Activated naive CD4-positive, alpha-beta T cell treated with Interleukin-2 at 50 U/mL for 16 hours (primary cell): ENCODE measurements at places on chromosomes 3 and 15.

GRCh38 chr3:8839607-8840325 lies 70.4 kb upstream of the OXTR start:
- no peak for DNase-seq

DNA sequence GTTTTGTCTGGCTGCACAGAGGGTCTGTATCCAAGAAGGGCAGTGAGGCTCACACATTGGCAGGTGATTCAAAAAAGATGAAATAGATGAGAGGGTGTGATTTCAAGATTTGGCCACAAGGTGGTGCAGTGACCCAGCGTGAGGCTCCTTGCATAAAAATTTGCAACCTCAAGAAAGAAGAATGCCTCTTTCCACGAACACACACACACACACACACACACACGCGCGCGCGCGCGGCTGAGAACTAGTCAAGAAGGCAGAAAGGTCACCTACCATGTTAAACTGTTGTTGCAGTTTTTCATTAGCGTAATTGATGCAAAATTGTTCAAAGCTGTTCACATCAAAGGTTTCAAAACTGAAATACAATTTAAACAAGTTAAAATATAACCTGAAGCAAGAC lies 39.2 kb downstream of the MYO5C start:
- peak; percentile 73 for DNase-seq

GRCh38 chr3:59128685-59129084 lies 78.9 kb upstream of the CFAP20DC start:
- DNase-seq, result no peak

- DNase-seq, result no peak
Measured at GRCh38 chr3:51338632-51339031, 46.5 kb upstream of the MANF start.

DNA sequence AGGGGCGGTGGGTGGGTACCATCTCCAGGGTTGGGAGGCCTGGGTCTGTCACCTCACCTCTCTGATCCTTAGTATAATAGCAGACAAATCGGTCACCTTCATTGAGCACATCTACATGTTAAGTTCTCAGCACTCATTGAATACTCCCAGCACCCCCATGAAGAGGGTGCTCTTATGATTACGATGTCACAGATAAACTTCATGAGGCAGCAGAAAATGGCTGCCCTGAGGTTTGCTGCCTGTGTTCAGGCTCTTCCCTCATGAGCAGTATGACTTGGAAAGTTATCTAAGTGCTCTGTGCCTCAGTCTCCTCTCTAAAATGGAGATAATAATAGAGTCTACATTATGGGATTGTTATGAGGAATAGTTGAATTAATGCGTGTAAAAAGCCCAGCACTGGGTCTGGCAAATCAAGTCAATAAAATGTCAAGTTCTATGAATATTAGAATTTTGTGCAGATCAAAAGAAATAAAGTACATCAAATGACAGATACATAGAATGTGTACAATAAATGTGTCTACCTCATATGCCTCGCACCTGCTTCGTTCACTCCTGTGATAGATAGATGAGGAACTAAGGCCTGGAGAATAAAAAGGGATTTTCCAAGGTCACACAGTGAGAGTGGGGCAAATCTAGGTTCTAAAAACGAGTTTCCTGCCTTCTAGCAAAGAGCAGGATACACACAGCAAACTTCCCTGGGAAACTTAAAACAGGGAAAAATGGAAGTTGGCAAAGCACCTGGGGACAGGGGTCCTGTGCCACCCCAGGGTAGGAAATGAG lies 142.2 kb upstream of the MRPS22 start:
- DNase-seq, result no peak

- no peak for DNase-seq
Measured at GRCh38 chr3:111087924-111088469, 16.4 kb downstream of the NECTIN3 start.

- peak; percentile 29 for DNase-seq
Measured at GRCh38 chr3:161274691-161275298, 53.7 kb downstream of the NMD3 start.

DNA sequence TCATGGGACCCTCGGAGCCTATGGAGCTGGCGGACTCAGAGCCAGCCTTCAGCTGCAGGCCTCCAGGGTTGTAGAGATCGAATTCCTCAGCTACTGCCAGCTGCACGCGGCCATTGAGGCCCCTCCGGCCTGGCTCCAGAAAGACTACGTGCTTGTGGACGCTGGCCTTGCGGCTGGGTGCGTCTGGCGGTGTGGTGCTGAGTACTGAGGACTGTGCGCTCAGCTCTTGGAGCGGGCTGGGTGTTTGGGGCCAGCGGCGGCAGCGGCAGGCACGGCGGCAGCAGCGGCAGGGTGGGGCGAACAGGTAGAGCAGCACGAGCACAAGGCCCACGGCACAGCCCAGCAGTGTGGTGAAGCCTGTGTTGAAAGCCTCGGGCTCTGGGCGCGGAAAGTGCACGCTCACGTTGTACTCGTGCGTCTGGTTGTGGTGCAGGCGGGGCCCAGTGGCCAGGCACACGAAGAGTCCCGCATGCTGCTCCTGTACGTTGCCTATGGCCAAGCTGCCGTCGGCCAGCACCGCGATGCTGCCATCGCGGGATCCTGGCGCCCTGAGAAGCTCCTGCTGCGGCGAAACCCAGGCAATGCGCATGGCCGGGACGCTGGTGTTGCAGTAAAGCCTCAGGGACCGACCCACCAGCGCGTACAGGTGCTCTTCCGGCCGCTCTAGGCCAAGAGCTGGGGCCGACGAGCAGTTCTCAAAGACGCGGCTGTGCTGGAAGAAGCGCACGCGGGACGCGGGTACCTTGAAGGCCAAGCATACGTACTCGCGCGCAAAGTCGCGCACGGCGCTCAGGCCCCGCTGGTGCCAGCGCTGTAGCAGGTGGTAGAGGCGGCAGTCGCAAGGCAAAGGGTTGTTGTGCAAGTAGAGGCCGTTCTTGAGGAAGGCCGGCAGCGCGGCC lies 1.3 kb downstream of the AMIGO3 start:
- no peak for DNase-seq

DNA sequence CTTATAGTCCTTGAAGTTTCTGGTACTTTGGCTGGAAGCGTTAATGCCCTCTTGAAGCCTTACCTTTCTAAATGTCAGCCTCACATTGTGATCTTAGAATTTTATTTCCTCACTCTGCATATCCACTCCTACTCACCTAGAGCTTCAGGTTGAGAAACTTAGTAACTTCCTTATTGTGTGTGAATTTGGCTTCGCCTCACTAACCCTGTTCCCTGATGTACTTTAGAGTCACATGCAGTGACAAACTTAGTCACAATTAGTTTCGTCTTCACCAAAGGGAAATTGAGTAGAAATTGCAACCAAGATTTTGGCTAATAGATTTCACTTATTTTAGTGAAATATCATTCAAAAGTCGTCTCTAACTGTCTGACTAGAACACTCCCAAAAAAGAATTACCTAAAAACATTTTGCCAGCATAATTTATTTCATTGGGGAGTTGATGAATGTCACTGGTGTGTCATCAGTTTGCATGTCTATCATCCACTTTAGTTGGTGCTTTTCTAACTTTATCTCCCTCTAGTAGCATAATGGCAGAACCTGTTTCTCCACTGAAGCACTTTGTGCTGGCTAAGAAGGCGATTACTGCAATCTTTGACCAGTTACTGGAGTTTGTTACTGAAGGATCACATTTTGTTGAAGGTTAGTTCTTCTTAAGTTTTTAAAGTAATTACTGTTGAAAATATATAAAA lies 960 bp downstream of the MFN1 start:
- DNase-seq, result no peak

GRCh38 chr3:133394561-133395311 lies 5.1 kb upstream of the BFSP2 start:
- DNase-seq, result no peak

GRCh38 chr3:9399746-9400145 lies 2.3 kb downstream of the SETD5 start:
- DNase-seq, result no peak

DNA sequence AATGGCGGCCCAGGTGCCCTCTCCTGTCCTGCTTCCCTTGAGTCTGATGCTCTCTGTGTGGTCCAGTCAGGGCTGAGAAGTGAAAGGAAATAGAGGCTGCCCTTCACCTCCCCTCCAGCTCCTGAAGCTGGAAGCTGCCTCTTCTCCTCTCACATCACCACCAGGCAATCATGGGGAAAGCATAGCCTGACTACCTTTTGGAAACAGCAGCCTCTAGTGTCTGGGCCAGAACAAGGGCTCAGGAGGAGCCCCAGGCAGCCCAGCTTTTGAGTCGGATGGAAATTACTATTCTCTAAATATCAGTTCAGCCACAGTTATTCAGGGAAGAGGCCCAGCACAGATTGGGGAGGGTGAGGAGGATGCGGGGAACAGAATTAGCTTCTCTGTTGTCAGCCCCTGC lies 43.3 kb upstream of the CCDC174 start:
- no peak for DNase-seq

DNA sequence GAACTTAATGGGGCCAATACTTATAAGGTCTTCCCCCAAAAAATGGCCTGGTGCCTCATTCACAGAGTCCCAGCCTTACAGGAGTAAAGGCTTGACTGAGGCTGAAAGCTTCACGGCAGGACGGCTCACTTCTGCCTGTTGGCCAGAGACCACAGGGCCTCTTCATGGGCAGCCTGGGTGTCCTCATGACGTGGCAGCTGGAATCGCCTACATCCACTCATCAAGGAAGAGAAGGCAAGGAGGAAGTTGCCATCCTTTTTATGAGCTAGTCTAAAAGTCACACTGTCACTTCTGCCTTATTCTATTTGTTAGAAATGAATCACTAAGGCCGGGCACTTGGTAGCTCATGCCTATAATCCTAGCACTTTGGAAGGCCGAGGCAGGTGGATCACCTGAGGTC lies 89.3 kb upstream of the DGKG start:
- DNase-seq, result no peak

GRCh38 chr3:15601046-15601398 lies 347 bp downstream of the HACL1 start:
- DNase-seq, result no peak

GRCh38 chr15:29784413-29784812 lies 37.9 kb downstream of the TJP1 start:
- DNase-seq, result no peak

DNA sequence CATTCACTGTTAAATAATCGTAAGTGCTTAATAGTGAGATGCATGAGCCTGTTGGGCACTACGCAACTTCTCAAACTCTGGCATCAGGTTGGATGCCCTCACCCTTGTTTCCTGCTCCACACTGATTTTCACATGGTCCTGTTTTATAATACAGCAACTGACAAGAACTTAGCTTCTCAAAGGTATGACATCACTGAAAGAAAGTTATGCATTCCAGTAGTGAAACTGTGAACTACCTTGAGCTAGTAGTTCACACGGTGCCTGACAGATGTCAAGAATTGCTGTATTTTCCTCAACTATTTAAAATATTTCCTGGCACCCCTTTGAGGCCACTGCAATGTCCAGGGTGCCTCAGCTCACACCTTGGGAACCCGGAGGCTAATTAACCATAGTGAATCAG lies 327.5 kb downstream of the RORA start:
- no peak for DNase-seq

DNA sequence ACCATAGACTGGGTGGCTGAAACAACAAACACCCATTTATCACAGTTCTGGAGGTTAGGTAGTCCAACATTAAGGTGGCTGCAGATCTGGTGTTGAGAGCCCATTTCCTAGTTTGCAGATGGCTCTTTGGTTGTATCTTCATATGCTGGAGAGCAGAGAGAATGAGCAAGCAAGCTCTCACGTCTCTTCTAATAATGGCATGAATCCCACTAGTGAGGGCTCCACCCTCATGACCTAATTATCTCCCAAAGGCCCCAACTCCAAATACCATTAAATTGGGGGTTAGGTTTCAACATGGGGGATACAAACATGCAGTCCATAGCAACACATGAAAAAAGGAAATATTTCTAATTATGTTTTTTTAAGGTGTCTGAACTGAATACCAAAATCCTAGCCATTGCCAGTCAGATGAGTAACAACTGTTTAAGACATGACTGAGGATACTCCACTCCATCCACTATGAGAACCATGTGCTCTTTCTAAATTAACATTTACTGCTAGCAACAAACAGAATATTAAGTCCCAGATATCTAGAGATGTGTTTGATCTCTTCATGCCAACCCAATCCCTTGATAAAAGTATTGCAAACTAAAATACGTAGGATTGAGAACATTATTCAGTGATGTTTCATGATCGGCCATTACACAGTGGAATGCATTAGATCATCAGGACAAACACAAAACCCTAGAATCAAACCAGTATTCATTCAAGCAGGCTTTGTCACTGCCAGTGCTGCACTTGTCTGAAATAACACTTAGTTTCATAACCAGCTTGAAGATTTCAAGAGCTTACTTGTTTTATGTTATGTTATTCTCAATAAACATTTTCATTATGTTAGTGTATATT lies 340.3 kb downstream of the SLC9A9 start:
- no peak for DNase-seq

GRCh38 chr3:39028546-39028945 lies 23.2 kb downstream of the SCN11A start:
- no peak for DNase-seq

- DNase-seq, result no peak
Measured at GRCh38 chr3:57545636-57546268, 1.6 kb upstream of the DNAH12 start.

- DNase-seq, result no peak
Measured at GRCh38 chr3:120498556-120499346, 48.0 kb upstream of the FSTL1 start.

DNA sequence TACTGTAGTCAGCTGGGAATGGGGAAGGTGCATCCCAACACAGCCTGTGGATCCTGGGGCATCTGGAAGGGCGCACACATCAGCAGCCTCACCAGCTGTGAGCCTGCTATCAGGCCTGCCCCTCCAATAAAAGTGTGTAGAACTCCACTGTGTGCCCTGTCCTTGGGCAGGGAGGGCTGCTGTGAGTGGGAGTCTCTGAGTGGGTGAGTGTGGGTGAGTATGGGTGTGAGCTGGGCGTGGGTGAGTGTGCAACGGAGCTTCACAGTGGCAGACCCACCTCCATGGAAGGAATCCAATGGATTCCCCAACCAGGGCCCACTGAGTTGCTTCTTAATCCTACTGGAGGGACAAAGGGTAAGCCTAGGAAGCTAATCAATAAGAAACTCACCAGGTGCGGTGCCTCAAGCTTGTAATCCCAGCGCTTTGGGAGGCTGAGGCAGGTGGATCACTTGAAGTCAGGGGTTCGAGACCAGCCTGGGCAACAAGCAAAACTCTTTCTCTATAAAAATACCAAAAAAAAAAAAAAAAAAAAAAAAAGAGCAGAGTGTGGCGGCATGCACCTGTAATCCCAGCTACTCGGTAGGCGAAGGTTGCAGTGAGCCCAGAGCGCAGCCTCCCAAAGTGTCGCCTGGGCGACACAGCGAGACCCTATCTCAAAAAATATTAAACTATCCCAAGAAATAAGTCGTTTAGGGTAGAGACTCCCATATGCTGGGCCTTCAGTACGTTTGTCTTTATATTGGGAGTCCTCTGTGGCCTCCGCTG lies 555 bp upstream of the RCCD1 start:
- DNase-seq, result no peak

GRCh38 chr3:10145685-10146084 lies 4.1 kb downstream of the VHL start:
- DNase-seq, result no peak

- no peak for DNase-seq
Measured at GRCh38 chr3:65817553-65818126, 221.1 kb downstream of the MAGI1 start.

GRCh38 chr3:101861789-101862415 lies 12.6 kb downstream of the NFKBIZ start:
- DNase-seq, result no peak

- no peak for DNase-seq
Measured at GRCh38 chr3:109899925-109900324, 562.6 kb upstream of the DPPA4 start.

GRCh38 chr3:44803298-44803697 lies 41.7 kb downstream of the KIF15 start:
- no peak for DNase-seq
